ENCODE measurements at places on chromosomes 1 and 21.

DNA sequence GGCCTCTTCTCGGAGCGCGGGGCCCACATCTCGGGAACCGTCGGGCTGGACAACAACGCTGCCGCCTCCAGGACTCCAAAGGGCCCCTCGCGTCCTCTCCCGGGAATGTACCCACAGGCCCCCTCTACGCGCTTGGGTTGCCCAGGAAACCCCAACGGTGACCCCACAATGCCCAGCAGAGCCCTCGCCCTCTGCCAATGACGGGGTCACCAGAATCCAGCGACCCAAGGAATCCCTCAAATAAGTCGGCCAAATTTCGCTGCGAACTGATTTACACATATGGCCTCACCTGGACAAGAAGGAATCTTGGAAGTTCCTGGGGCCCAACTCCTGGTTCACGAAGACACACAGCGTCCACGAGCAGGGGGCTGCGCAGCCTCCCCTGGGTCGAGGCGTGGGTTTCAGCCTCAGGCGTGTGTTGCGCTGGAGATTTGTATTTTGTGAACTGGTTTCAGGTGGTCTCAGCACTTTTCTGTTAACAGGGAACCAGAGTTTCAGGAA, 78.1 kb downstream of the DESI2 start:
- no peak for DNase-seq

DNA sequence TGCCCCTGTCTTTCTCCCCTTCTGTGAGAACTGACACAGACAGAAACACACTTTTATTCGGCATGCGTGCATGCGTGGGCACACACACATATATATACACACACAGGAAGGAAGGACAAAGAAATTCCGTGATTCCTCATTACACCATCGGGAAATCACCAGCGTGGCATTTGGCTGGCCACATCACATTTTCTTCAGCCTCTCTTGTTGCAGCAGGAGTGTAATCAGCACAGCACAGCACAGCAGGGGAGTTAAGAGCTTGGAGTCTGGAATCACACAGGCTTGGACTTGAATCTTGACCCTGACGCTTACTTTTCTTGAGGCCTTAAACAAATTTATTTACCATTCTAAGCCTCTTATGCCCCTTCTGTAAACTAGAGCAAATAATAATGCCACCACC, 45.3 kb upstream of the EPHA8 start:
- DNase-seq: no peak

DNA sequence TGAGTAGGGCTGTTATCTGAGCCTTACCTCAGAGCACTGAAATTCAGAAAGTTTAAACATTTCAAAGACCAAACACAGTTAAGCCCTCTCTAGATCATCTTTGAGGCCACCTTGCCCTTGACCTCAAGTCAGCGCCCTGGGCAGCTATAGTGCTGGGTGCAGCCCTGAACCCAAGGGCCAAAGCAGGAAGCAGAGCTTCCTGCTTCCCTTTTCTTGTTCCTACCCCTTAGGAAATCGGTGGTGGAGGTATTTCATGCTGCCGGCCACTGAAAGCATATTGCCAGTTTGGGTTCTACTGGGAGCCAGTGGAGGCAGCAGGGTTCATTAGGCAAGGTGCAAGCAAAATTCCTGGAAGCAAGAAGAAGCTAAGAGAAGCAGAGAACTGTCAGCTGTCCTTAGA, 26.1 kb downstream of the CD244 start:
- no peak for DNase-seq

DNA sequence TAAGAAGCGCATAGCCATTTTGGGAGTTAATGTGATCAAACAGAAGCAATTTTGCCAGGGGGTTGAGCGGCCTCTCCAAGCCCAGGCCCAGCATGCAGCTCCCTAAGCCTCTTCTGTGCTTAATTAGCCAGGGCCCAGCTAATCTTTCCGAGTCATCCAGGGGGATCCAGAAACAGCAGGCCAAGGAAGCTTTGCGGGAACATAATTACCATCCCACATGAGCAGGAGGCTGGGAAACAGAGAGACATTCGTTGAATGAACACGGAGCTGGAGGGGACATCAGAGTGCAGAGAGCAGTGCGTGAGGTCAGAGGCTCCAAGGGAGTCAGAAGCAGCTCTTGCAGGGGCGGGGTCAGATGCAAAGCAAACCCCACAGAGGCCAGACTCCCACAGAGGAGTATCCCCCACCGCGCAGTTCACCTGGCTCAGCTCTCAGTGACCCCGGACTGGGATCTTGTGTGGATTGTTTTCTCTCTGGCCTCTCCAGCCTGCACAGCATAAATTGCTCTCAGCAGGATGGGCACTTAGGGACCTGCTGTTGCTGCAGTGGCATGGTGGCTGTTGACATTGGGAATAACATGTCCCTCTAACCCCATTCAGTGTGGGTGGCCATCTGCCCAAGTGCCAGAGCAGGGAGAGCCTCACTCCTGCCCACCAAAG, 657.4 kb downstream of the AJAP1 start:
- no peak for DNase-seq

GRCh38 chr21:38614558-38614957, 116.3 kb upstream of the ERG start:
- DNase-seq: no peak

DNA sequence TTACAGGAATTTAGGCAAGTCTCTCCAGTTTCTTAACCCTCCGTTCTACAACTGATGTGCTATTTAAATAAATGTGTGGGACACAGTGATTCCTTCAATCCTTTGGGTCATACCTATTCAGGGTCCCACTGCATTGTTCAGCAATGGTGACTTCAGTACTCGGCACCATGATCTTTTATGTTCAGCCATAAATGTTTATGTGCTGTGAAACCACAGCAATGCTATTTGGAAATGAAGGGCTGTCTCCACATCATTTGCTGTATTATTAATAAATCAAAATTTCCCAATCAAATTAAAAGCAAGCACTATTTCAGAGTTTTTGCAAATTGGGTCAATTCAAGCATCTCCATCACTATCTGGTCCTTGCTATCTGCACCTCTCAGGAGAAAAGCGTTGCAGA, 84.8 kb downstream of the NR5A2 start:
- no peak for DNase-seq

DNA sequence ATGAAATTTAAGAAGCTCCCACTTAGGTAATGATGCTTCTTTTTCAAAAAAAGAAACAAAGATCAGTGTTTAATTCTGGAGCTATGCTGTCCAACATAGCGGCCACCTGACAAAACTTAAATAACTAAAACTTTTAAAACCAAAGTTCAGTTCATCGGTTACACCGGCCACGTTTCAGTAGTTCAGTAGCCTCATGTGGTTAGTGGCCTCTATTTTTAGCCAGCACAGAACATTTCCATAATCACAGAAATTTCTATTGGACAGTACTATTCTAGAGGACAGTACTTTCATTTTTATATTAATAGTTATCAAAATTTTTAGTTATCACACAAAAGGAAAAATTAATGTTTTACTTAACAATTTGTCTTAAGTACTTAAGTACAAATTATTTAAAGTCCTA, 141.0 kb downstream of the USP25 start:
- DNase-seq: no peak

GRCh38 chr1:197141575-197141974, 4.9 kb downstream of the ASPM start:
- DNase-seq: no peak

- DNase-seq: no peak
Measured at GRCh38 chr1:61520401-61520800, 204.5 kb downstream of the TM2D1 start.

DNA sequence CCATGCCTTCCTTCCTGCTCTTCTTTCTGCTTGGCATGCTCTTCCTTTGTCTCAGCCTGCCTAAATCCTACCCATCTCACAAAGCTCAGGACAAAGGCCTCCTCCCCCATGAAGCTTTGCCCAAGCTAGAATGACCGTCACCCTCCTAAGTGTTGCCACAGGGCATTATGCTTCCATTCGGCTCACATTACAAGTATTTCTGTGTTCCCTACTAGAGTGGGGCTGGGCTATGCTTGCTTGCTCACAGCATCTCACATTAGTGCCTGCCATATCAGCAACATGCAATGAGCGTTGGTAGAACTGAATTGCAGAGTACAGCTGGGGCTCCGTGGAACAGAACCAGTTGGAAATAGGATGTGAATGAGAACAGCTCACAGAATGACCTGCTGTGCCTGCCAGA, 82.8 kb downstream of the CD58 start:
- DNase-seq: no peak

GRCh38 chr1:228018125-228018398, 11.3 kb downstream of the WNT3A start:
- DNase-seq: no peak

DNA sequence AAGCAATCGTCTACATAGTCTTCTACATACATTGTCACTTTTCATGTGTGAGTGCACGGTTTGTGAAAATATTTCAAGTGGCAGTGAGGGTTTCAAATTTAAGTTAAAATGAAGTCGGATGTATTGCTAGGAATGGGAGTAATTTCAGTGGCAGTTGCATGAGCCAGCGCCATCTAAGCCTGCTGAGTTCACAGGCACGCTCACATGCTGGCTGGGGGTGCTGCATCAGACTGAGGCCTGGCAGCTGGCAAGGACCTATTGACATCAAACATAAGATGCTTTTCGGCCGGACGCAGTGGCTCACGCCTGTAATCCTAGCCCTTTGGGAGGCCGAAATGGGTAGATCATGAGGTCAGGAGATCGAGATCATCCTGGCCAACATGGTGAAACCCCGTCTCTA, 80.7 kb downstream of the UBE4B start:
- DNase-seq: no peak

DNA sequence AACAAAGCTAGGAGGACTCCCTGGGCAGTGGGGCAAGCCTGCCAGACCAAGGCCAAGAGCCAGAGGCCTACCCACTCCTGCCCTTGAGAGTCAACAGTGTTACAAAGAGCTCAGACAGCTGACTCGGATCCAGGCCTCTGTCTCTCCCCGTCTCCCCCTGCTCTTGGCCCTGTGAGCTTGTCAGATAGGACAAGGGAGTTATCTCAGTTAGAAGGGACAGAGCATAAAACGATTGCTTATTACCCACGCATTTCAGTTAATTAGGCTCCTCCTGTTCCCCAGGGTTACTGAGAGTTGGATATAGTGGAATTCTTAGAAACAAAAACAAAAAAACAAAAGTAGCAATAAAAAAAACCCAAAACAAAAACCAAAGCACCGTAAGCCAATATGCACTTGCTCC, 1.3 kb downstream of the SLC41A1 start:
- no peak for DNase-seq

- DNase-seq: no peak
Measured at GRCh38 chr1:201573030-201573429, 34.1 kb downstream of the NAV1 start.

GRCh38 chr1:110130989-110131388, 18.7 kb downstream of the UBL4B start:
- DNase-seq: no peak

DNA sequence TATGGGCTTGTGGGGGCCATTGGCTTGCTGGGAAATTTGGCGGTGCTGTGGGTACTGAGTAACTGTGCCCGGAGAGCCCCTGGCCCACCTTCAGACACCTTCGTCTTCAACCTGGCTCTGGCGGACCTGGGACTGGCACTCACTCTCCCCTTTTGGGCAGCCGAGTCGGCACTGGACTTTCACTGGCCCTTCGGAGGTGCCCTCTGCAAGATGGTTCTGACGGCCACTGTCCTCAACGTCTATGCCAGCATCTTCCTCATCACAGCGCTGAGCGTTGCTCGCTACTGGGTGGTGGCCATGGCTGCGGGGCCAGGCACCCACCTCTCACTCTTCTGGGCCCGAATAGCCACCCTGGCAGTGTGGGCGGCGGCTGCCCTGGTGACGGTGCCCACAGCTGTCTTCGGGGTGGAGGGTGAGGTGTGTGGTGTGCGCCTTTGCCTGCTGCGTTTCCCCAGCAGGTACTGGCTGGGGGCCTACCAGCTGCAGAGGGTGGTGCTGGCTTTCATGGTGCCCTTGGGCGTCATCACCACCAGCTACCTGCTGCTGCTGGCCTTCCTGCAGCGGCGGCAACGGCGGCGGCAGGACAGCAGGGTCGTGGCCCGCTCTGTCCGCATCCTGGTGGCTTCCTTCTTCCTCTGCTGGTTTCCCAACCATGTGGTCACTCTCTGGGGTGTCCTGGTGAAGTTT, 550 bp downstream of the RXFP4 start:
- DNase-seq: no peak

DNA sequence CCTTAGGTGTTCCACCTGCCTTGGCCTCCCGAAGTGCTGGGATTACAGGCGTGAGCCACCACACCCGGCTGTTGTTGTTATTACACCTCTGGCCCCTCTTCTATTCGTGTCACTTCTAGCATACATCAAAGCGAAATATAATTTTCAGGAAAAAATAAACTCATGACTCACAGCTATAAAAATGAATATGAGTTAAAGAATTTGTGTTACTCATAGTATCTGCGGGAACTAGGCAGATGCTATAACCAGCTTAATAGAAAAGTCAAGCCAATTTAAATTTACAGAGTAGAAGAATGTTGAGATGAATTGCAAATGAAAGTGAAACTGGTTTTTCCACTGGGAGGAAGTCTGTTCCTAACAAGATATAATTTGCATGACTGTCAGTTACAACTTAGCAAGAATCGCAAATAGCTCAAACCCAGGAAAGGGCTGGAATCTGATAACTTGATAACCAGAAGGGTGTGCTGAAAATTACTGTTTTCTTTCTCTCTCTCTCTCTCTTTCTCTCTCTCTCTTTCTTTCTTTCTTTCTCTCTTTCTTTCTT, 11.2 kb downstream of the OR2W3 start:
- no peak for DNase-seq

GRCh38 chr1:247112479-247112781, 8.3 kb upstream of the ZNF669 start:
- no peak for DNase-seq

- DNase-seq: no peak
Measured at GRCh38 chr1:15765495-15766194, 7.0 kb downstream of the FBLIM1 start.

GRCh38 chr1:112718691-112719418, 3.7 kb upstream of the PPM1J start:
- DNase-seq: peak; percentile 82

GRCh38 chr21:39661121-39661520, 48.4 kb downstream of the B3GALT5 start:
- no peak for DNase-seq

Data from activated naive CD8-positive, alpha-beta T cell treated with anti-CD3 and anti-CD28 coated beads for 36 hours (primary cell).